Neural progenitor cell (in vitro differentiated cells): ENCODE measurements at places on chromosomes 7 and 10. TPM values are rescaled to one million over a fixed set of nuclear protein-coding genes. Genes with fewer than 3 reads are reported as not detected.

ZWINT gene
- total RNA-seq, result 97.5 and 104 TPM in 2 replicates

ZNF239 gene
- total RNA-seq, result 7.1 and 16.9 TPM in 2 replicates

GARIN1A gene
- 0.43 TPM in 1 of 2 replicates, not detected in the other for total RNA-seq

GRCh38 chr10:131681656-131682055 is 219.2 kb upstream of the PPP2R2D start:
- DNase-seq, result no peak

DNA sequence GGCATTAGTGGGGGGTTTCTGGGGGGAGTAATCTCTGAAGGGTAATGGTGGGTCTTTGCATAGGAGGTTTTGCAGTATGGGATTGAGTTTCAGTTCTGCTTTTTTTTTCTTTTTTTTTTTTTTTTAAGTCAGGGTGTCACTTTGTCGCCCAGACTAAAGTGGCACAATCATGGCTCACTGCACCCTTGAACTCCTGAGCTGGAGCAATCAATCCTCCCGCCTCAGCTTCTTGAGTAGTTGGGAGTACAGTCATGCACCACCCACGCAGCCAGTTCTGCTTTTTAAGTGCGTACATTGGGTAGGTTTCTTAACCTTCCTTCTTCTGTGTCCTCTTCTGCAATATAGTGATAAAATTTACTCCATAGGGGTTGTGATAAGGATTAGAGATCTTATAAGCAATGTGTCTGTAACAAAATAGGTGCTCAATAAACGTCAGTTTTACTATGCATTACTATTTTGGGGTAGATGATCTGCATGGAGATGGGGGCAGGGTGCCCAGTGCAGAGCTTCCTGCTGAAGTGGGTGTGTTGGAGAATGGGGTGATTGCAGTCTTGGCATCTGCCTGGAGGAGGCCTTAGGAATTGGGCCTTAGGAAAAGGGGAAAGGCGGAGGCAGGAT is 9.6 kb downstream of the KAZALD1 start:
- no peak for DNase-seq

DNA sequence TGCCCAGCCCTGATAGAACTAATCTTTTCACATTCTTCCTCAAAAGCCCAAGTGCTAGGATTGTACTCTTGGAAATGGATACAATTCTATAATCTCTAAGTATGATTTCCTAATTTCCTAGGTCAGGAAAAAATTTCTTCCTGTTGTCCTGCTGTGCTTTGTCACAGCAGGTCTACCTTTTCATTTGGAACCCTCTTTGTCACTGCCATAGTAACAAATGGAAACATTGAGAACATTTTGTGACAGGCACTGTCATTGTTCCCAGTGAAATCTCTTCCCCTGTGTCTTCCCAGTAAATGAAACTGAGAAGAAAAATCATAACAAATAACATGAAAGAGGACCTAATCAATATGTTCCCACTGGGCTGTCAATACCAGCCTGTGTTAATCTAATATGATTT is 150.9 kb upstream of the KAT6B start:
- no peak for DNase-seq

TMEM130 gene
- total RNA-seq, result 1.0 and 2.3 TPM in 2 replicates

CDC14C gene
- 0.15 and 0.54 TPM in 2 replicates for total RNA-seq

DNA sequence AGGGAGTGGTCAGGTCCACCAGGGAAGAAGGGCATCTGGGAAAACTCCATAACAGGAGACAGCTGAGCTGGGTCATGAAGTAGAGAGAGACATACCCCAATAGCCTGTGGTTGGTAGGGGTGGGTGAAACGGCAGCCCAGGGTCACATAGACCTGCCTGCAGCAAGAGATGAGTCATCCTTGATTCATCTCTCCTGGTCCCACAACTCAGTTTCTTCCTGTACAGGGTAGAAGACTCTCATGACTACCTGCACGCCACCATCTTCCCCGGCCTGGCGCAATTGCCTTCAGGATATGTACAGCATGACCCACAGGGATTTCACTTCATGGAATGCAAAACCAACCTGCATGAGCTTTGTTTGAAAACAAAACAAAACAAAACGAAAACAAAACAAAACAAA is 45.1 kb upstream of the ADAM12 start:
- DNase-seq, result no peak

GRCh38 chr7:81473236-81473635 is 296.6 kb downstream of the HGF start:
- DNase-seq, result no peak

SPDYE2B gene
- not detected in 2 replicates for total RNA-seq

DNA sequence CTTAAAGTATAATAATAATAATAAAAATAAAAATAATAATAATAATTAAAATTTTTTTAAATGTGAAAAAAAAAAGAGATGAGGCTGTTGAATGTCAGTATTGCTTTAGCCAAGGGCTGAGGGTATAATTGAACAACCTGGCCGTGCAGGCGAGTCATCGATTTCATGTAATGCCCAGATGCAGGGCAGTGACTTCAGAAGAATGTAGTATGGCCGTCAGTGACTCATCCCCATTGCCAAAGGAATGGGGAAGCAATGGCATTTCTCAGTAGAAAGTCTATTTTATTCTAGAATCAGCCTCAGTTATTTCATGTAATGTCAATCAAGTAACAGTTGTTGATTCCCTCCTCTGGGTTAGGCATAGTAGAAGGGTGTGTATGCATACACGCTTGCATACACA is 516.4 kb downstream of the GLRX3 start:
- no peak for DNase-seq
